ENCODE measurements at places on chromosomes 3 and 15. TPM values are rescaled to one million over a fixed set of nuclear protein-coding genes. Genes with fewer than 3 reads are reported as not detected.

DNA sequence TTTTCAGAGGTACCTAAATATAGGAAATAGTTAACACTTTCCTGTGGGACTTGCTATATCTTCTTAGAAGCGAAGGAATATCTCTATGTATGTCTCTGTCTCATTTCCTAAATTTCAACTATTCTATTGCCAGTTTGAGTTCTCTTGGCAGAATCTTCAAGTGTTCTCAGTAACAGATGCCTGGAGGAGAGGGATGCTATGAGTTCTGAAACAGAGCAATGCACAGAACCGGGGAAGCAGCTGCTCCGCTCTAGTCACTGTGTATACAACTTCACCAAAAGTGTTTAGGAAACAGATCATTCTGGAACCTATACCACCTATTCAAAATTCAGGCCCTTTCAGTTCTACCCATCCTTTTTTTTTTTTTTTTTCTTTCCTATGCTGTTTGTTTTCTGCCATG, 144.6 kb downstream of the RORA start:
- no peak overlapping the region for H3K27ac ChIP-seq
- no peaks in the 10 kb centered on the region for H3K27me3 ChIP-seq
- no peak overlapping the region for H3K4me3 ChIP-seq
- DNase-seq: no peak
- peaks cover 4% of the 10 kb centered on the region for H3K4me1 ChIP-seq

GRCh38 chr15:85062560-85062959, 80.9 kb downstream of the PDE8A start:
- no peak overlapping the region for H3K27ac ChIP-seq
- no peaks in the 10 kb centered on the region for H3K27me3 ChIP-seq
- H3K36me3 ChIP-seq: no peaks in the 10 kb centered on the region
- H3K4me3 ChIP-seq: no peak overlapping the region
- H3K4me1 ChIP-seq: peaks cover 15% of the 10 kb centered on the region

- no peak overlapping the region for H3K4me3 ChIP-seq
- no peak for DNase-seq
- H3K27me3 ChIP-seq: no peaks in the 10 kb centered on the region
- H3K4me1 ChIP-seq: no peaks in the 10 kb centered on the region
Measured at GRCh38 chr15:35043373-35044095, 41.6 kb downstream of the NANOGP8 start.

- no peak overlapping the region for H3K4me3 ChIP-seq
- DNase-seq: no peak
- H3K27ac ChIP-seq: no peak overlapping the region
- peaks cover 15% of the 10 kb centered on the region for H3K4me1 ChIP-seq
- no peaks in the 10 kb centered on the region for H3K36me3 ChIP-seq
Measured at GRCh38 chr3:139113993-139114375, 69.3 kb upstream of the PRR23C start.

TRH gene
- total RNA-seq: under 0.01 TPM

THUMPD3 gene
- total RNA-seq: 42.7 TPM

TRIM59 gene
- total RNA-seq: 21.5 TPM
